Upper lobe of right lung (tissue), 1 donor: ENCODE measurements at places on chromosomes 4 and X.

- H3K4me1 ChIP-seq = no peaks in the 10 kb centered on the region
- peaks cover 47% of the 10 kb centered on the region for H3K27me3 ChIP-seq
- no peak overlapping the region for H3K27ac ChIP-seq
- H3K4me3 ChIP-seq = no peak overlapping the region
- no peak for DNase-seq
- no peaks in the 10 kb centered on the region for H3K36me3 ChIP-seq
These were observed 44.6 kb upstream of the ADRA2C start for GRCh38 chr4:3721627-3722026.

GRCh38 chr4:145418739-145419138, 62.9 kb upstream of the SMAD1 start:
- H3K4me1 ChIP-seq = no peaks in the 10 kb centered on the region
- no peak for DNase-seq
- no peak overlapping the region for H3K27ac ChIP-seq
- H3K36me3 ChIP-seq = no peaks in the 10 kb centered on the region

DNA sequence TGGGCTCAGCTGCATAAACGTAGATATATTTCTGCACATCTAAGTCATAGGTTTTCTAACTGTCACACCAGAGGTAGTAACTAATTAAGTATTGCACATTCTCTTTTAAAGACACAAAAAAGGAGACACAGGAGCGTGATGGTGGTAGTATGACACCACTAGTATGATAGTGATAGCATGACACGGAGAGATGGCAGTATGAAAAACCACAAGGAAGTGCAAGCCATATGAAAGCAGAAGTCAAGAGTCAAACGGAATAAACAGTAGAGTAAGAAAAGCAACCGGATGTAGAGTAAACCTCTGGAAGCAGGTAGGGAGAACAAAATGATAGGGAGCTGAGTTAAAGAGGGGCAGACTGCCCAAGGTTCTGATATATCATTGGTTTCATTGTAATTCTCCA, 382.2 kb upstream of the INTU start:
- H3K36me3 ChIP-seq = no peaks in the 10 kb centered on the region
- no peaks in the 10 kb centered on the region for H3K4me1 ChIP-seq
- no peak overlapping the region for H3K27ac ChIP-seq

DNA sequence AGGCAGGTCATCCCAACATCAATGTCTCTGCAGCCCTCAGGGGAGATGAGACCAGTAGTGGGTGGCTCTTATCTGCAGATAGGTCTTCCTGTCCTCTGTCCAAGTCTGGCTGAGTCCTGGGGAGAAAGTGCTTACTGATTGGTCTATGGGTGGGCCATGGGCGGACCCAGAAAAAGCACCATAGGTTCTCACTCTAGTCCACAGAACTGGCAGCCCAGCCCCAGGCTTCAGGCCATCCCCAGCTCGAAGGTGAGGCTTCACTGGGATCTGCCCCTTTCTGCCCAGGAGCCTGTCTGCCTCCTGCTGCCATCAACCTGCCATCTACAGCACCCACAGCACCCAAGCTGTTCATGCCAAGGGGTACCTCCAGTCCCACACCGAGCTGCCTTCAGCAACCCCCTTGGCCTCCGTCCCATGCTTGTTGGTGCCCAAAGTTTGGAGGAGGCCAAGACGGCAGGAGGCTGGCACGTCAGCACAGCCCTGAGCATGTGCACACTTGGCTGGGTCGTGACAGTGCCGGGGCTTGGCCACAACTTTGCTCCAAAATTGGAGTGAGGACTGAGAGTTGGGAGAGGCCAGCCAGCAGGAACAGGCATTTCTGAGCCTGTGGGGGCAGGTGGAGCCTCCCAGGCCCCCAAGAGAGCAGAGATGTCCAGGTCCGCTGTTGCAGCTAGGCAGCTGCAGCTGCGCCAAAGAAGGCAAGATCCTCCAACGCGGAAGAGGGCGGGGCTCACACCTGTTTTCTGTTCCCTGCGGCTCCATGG, 99.6 kb downstream of the IQCM start:
- no peak overlapping the region for H3K4me3 ChIP-seq
- no peaks in the 10 kb centered on the region for H3K4me1 ChIP-seq
- peak; percentile 56 for DNase-seq
- no peak overlapping the region for H3K27ac ChIP-seq

DNA sequence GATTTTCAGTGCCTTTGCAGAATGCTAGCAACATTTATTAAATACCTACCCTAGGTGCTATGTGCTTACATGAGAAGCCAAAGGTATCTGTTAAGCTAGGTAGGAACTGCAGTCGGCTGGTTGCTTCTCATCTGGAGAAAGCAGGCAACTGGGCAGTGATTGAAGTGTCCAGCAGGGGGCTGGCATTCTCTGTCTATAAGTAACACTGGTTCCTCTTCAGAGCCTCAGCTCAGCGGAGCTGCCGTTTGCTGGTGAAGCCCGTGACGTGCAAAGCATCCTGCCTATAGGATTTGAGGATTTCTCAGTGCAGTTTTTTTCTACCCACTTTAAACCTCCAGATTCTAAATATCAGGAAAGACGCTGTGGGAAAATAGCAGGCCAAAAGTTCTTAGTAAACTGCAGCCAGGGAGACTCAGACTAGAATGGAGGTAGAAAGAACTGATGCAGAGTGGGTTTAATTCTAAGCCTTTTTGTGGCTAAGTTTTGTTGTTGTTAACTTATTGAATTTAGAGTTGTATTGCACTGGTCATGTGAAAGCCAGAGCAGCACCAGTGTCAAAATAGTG, at the start of gene GRPR:
GRPR (plus strand) TSS at position 344 of the 565 bp plus-strand sequence. CDS start 389 bp downstream, outside the sequence.
- H3K4me1 ChIP-seq = no peaks in the 10 kb centered on the region
- no peaks in the 10 kb centered on the region for H3K36me3 ChIP-seq
- no peak within 1 kb of the TSS for H3K4me3 ChIP-seq
- H3K27ac ChIP-seq = no peak within 1 kb of the TSS

- no peaks in the 10 kb centered on the region for H3K36me3 ChIP-seq
- DNase-seq = no peak
- H3K4me1 ChIP-seq = no peaks in the 10 kb centered on the region
- H3K27ac ChIP-seq = peak overlapping the region; percentile 37
- H3K4me3 ChIP-seq = no peak overlapping the region
These were observed 251.0 kb downstream of the ANK2 start for GRCh38 chr4:113300471-113300928.

DNA sequence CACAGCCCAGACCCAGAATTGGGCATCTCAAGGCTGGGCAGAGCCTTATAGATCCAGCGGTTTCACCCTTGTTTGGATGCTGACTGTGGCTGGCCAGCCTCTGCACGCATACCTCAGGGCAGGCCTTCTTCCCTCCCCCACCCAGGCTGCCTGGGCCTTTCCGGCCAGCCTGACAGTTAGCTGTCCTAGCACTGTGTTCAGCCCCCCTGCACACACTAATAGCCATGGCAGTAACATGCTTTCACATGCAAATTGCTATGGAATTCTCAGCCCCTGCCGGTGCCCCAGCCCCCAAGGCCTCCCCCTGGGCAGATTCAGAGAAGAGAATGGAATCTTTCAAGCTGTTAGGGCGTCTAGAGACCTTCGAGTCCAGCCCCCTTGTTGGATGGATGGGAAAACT, 17.7 kb downstream of the EFNB1 start:
- H3K27ac ChIP-seq = no peak overlapping the region
- no peaks in the 10 kb centered on the region for H3K36me3 ChIP-seq
- no peak for DNase-seq

DNA sequence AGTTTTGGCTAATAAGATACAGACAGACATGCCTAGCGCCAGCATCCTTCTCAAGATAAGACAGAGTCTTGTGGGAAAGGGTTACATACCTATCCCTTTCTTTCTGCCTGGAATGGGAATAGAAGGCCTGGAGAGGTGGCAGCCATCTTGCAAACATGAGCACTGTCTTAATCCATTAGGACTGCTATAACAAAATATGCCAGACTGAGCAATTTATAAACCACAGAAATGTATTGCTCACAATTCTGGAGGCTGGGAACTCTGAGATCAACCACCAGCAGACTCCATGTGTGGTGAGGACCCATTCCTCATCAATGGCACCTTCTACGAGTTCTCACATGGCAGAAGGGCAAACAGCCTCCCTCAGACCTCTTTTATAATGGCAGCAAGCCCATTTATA, 26.5 kb upstream of the NEIL3 start:
- H3K4me3 ChIP-seq = no peak overlapping the region
- no peak overlapping the region for H3K27ac ChIP-seq

GRCh38 chr4:3239998-3240920, 8.7 kb upstream of the MSANTD1 start:
- no peaks in the 10 kb centered on the region for H3K27me3 ChIP-seq
- H3K4me3 ChIP-seq = no peak overlapping the region
- H3K36me3 ChIP-seq = peaks cover 73% of the 10 kb centered on the region
- H3K27ac ChIP-seq = no peak overlapping the region

DNA sequence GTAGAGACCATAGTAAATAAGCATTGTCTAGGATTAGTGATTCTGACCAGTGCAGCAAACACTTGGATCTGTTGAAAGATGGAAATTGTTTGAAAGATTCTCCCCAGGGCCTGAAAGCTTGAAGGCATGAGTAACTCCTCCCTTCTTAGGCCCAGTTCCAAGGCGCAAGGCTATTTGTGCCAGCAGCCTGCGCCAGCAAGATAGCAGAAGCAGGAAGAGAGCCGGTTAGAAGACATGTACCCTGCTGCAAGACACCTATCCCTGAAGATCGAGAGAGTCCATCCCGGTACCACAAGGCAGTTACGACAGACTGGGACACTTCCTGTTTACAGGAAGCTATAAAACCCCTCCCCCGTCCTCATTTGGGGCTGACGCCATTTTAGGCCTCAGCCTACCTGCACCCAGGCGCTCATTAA, 72.4 kb upstream of the JADE1 start:
- H3K27ac ChIP-seq = no peak overlapping the region
- no peaks in the 10 kb centered on the region for H3K27me3 ChIP-seq
- no peak for DNase-seq
- H3K36me3 ChIP-seq = no peaks in the 10 kb centered on the region

DNA sequence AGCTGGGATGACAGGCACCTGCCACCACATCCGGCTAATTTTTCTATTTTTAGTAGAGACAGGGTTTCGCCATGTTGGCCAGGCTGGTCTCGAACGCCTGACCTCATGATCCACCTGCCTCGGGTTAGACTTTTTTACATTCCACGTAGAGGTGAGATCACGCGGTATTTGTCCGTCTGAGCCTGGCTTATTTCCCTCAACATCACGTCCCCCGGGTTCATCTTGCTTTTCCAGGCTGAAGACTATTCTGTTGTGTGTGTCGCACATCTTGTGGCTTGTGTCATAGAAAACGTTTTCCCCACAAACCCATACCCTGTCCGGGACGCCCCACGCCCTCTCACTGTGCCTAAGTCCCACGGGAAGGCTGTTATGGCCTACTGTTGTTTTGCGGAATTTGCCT, 185.3 kb downstream of the CRLF2 start:
- H3K36me3 ChIP-seq = no peaks in the 10 kb centered on the region
- no peak overlapping the region for H3K4me3 ChIP-seq
- H3K27me3 ChIP-seq = no peaks in the 10 kb centered on the region
- no peak overlapping the region for H3K27ac ChIP-seq

DNA sequence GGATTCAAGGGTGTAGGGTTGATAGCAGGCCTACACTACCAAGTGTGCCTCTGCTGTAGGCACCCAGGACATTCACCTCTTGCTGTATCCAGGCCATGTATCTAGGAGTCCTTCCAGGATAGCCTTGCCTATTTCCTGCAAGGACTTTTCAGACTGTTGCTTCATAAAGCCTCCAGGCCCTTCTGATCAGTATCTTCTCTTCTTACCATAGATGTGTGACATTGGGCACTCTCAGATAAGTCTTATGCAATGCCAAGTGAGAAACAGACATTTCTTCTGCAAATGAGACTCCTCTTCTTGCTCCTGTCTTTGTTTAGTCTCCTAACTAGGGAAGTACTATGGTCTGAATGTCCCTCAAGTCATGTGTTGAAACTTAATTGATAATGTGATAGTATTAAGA, 386.8 kb downstream of the ANKRD50 start:
- H3K4me3 ChIP-seq = no peak overlapping the region
- no peak for DNase-seq
- no peaks in the 10 kb centered on the region for H3K4me1 ChIP-seq
- H3K27ac ChIP-seq = no peak overlapping the region

DNA sequence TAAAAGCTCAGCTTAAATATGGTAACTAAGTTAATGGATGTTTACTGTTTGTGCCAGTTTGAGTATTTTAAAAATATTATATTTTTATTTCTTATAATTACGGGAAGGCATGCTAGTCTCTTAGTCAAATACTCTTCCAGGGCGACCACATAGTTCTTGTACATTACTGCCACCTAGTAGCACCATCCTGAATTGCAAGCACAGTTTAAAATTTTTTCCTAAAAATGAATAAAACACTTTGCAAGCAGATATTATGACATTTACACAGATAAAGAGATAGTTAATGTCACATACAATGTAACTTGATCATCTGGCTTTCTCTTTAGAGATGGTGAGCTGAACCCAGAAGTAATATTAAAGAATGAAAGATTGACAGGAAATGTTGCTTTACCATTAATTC, 11.5 kb downstream of the NDP start:
- H3K36me3 ChIP-seq = no peaks in the 10 kb centered on the region
- no peak for DNase-seq
- H3K4me1 ChIP-seq = no peaks in the 10 kb centered on the region
- no peak overlapping the region for H3K27ac ChIP-seq
- no peak overlapping the region for H3K4me3 ChIP-seq

GRCh38 chr4:41992967-41993857, 2.9 kb downstream of the SLC30A9 start:
- no peaks in the 10 kb centered on the region for H3K36me3 ChIP-seq
- DNase-seq = no peak
- H3K4me1 ChIP-seq = peaks cover 14% of the 10 kb centered on the region
- no peaks in the 10 kb centered on the region for H3K27me3 ChIP-seq

DNA sequence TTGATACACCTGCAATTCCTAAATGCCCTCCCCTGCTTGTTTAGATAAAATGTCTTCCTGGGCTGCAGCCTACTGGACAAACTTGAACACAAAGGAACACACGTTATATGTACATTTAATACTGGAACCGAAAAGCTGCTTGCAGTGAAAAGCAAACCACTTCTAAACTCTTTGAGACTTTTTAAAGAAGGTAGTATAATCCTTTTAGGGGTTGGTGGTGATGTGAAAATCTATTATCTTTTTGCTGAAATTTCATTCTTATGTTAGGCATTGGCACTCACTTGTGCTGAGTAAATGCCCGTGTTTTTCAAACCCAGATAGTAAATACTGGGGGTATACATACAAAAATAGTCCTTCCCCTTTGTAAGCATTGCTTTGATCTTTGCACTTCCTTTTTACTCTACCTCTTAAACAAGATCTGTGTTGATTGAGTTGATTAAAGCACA, 2.2 kb downstream of the NFKB1 start:
- no peak for DNase-seq
- H3K27me3 ChIP-seq = no peaks in the 10 kb centered on the region
- H3K4me1 ChIP-seq = peaks cover 48% of the 10 kb centered on the region
- no peaks in the 10 kb centered on the region for H3K36me3 ChIP-seq
